Activated naive CD8-positive, alpha-beta T cell treated with anti-CD3 and anti-CD28 coated beads, Interleukin-2, amount 10 ng/mL, durations not matched to agents 7 days and 5 days (primary cell): ENCODE measurements at places on chromosomes 1 and 21. TPM values are rescaled to one million over a fixed set of nuclear protein-coding genes. Genes with fewer than 3 reads are reported as not detected.

BGLAP gene
- 4.8 TPM for total RNA-seq

CELA2A gene
- total RNA-seq: not detected

SYT2 gene
- not detected for total RNA-seq

FRRS1 gene
- total RNA-seq: 4.7 TPM

MYBPH gene
- not detected for total RNA-seq

TSSK3 gene
- 1.6 TPM for total RNA-seq

LINGO4 gene
- total RNA-seq: not detected
